ENCODE measurements at places on chromosomes 3 and 15. TPM values are rescaled to one million over a fixed set of nuclear protein-coding genes. Genes with fewer than 3 reads are reported as not detected.

- no peak for DNase-seq
Observed at GRCh38 chr3:14137445-14137844, 12.6 kb downstream of the TMEM43 start.

GRCh38 chr3:127598841-127599570 is 795 bp downstream of the MCM2 start:
- DNase-seq = no peak

IGSF10 gene
- polyA plus RNA-seq = 2.5 TPM

SPTSSB gene
- polyA plus RNA-seq = 0.41 TPM

Data from muscle of leg (tissue), 16 donors.